ENCODE measurements at places on chromosomes 7 and 10. TPM values are rescaled to one million over a fixed set of nuclear protein-coding genes. Genes with fewer than 3 reads are reported as not detected.
A peak's percentile ranks its signal among the peaks of the same experiment; 100 is the strongest.

DNA sequence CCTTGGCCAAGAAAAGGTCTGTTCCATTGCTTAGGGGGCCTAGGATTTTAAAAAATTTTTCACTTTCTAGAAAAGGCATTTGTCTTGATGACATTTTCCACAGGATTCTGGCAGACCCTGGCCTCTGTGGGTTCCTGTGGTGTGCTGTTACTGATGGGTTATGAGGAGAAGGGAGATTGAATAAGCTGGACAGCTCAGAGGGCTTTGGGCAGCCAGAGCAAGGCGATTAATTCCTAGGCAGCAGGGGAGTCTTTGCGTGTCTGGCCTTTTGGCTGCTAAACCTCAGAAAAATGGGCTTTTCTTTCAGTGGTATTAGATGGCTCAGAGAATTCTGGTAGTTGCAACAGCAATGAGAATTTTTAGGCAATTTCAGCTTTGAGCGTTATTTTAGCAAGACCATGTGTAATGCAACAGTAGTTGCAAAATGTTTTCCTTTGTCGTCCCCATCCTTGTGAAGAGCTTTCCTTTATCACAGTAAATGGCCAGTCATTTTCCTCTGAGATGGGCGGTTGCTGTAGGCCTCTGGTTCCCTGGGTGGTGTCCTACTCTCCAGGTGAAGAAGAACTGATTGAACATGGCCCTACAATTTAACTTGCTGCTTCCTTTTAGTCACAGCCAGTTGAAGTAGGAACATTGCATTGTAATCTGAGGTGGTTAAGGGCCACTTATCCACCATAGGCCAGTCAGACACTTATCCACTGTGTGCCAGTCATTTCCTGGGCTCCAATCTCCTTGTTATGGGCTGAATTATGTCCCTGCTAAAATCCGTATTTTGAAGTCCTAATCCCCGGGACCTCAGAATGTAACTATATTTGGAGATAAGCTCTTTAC, 43.2 kb downstream of the SH2D4B start:
- H3K27me3 ChIP-seq = peaks cover 8% of the 10 kb centered on the region
- H3K4me1 ChIP-seq = no peaks in the 10 kb centered on the region
- no peak overlapping the region for H3K27ac ChIP-seq
- no peak overlapping the region for H3K4me3 ChIP-seq
- DNase-seq = no peak
- no peaks in the 10 kb centered on the region for H3K36me3 ChIP-seq

GRCh38 chr7:99094401-99094800, 49.5 kb downstream of the SMURF1 start:
- DNase-seq = no peak
- H3K4me1 ChIP-seq = peaks cover 35% of the 10 kb centered on the region
- H3K4me3 ChIP-seq = no peak overlapping the region
- H3K27ac ChIP-seq = no peak overlapping the region

DNA sequence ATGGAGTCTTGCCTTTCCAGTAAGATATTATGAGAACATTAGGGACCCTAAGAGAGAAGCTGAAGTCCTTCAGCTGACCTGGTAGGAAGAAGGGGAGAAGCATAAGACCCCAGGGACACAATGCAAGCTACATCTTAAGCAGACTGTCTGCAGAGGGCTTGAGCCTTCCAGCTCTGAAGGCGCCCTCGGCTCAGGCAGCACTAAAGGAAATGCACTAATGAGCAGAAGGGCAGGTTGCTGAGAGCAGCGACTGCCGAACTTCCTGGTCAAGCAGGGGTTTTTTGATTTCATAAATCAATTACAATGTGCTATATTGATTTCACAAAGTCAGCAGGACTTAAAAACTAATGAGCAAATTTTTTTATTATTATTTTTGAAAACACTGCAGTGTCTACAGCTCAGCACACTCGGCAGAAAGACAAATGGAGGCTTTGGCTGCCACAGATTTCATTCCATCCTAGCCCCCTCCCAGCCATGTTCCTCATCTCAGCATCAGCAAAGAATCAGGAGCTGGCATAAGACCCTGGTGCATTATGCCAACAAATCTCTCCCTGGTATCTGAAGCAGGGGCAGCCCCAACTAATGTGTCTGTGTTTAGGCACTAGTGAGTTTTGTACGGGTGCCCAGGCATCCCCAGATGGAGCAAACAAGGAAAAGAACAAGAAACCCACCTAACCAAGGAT, 57.1 kb downstream of the LRRTM3 start:
- DNase-seq = no peak
- no peak overlapping the region for H3K27ac ChIP-seq
- no peaks in the 10 kb centered on the region for H3K4me1 ChIP-seq
- no peaks in the 10 kb centered on the region for H3K36me3 ChIP-seq

- H3K4me3 ChIP-seq = no peak overlapping the region
- H3K27me3 ChIP-seq = peaks cover 10% of the 10 kb centered on the region
- no peaks in the 10 kb centered on the region for H3K36me3 ChIP-seq
- no peak overlapping the region for H3K27ac ChIP-seq
These were observed 99.1 kb downstream of the GLI3 start for GRCh38 chr7:42137941-42138340.

- DNase-seq = no peak
- no peak overlapping the region for H3K27ac ChIP-seq
- H3K4me3 ChIP-seq = no peak overlapping the region
- peaks cover 3% of the 10 kb centered on the region for H3K4me1 ChIP-seq
- H3K36me3 ChIP-seq = no peaks in the 10 kb centered on the region
These were observed 138.8 kb upstream of the TCERG1L start for GRCh38 chr10:131450216-131450765.

GRCh38 chr7:111827863-111828504, 265.7 kb upstream of the IMMP2L start:
- no peaks in the 10 kb centered on the region for H3K4me1 ChIP-seq
- no peak overlapping the region for H3K27ac ChIP-seq
- no peak for DNase-seq
- no peak overlapping the region for H3K4me3 ChIP-seq

- H3K27me3 ChIP-seq = peaks cover 21% of the 10 kb centered on the region
- peaks cover 10% of the 10 kb centered on the region for H3K4me1 ChIP-seq
- H3K4me3 ChIP-seq = peak overlapping the region; percentile 57
- H3K36me3 ChIP-seq = no peaks in the 10 kb centered on the region
- DNase-seq = peak; percentile 38
These were observed 11.1 kb downstream of the CALY start for GRCh38 chr10:133325440-133326222.

- H3K4me3 ChIP-seq = no peak overlapping the region
- H3K27ac ChIP-seq = no peak overlapping the region
- H3K4me1 ChIP-seq = peaks cover 4% of the 10 kb centered on the region
- no peaks in the 10 kb centered on the region for H3K27me3 ChIP-seq
- H3K36me3 ChIP-seq = peaks cover 28% of the 10 kb centered on the region
These were observed 23.1 kb downstream of the NRBF2 start for GRCh38 chr10:63156236-63156635.

GRCh38 chr7:87330316-87330715, 15.1 kb upstream of the CROT start:
- H3K36me3 ChIP-seq = peaks cover 45% of the 10 kb centered on the region
- H3K4me3 ChIP-seq = no peak overlapping the region
- H3K27me3 ChIP-seq = no peaks in the 10 kb centered on the region
- H3K4me1 ChIP-seq = no peaks in the 10 kb centered on the region
- no peak overlapping the region for H3K27ac ChIP-seq
- no peak for DNase-seq

GRCh38 chr10:6542999-6543430, 37.1 kb downstream of the PRKCQ start:
- H3K4me3 ChIP-seq = peak overlapping the region; percentile 75
- H3K27ac ChIP-seq = peak overlapping the region; percentile 96
- H3K4me1 ChIP-seq = peaks cover 76% of the 10 kb centered on the region
- peak; percentile 58 for DNase-seq
- peaks cover 9% of the 10 kb centered on the region for H3K36me3 ChIP-seq

- H3K4me3 ChIP-seq = no peak overlapping the region
- DNase-seq = peak; percentile 5
- no peak overlapping the region for H3K27ac ChIP-seq
- H3K36me3 ChIP-seq = no peaks in the 10 kb centered on the region
These were observed 37.9 kb downstream of the PNLIPRP3 start for GRCh38 chr10:116465546-116465945.

- peaks cover 77% of the 10 kb centered on the region for H3K36me3 ChIP-seq
- H3K27me3 ChIP-seq = no peaks in the 10 kb centered on the region
- no peak overlapping the region for H3K27ac ChIP-seq
- H3K4me3 ChIP-seq = no peak overlapping the region
- H3K4me1 ChIP-seq = peaks cover 29% of the 10 kb centered on the region
- no peak for DNase-seq
These were observed 48.4 kb downstream of the SFMBT2 start for GRCh38 chr10:7362471-7362870.

DNA sequence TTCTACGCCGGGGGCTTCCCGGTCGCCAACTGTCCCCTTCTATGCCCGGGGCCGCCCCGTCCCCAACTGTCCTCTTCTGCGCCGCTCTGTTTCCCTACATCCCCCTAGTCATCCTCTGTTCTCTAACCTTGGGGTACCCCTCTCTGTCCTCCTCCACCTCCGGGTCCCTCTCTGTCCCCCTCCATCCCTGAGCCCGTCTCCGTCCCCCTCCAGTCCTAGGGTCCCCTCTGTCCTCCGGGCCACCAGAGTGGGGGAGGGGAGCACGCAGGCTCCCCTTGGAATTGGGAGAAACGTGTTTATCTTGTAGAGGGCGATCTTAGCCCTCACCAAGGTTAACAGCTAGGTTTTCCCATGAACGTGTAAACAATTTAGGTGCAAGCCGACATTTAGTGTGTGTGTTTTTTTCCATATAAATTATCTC, 852 bp upstream of the KLF6 start:
- peaks cover 41% of the 10 kb centered on the region for H3K36me3 ChIP-seq
- peak overlapping the region; percentile 82 for H3K4me3 ChIP-seq
- peaks cover 26% of the 10 kb centered on the region for H3K4me1 ChIP-seq
- peak overlapping the region; percentile 96 for H3K27ac ChIP-seq
- H3K27me3 ChIP-seq = no peaks in the 10 kb centered on the region

- H3K4me1 ChIP-seq = no peaks in the 10 kb centered on the region
- H3K27me3 ChIP-seq = peaks cover 28% of the 10 kb centered on the region
- DNase-seq = no peak
- no peaks in the 10 kb centered on the region for H3K36me3 ChIP-seq
- H3K4me3 ChIP-seq = no peak overlapping the region
- H3K27ac ChIP-seq = no peak overlapping the region
These were observed 61.8 kb upstream of the MET start for GRCh38 chr7:116610210-116610609.

DNA sequence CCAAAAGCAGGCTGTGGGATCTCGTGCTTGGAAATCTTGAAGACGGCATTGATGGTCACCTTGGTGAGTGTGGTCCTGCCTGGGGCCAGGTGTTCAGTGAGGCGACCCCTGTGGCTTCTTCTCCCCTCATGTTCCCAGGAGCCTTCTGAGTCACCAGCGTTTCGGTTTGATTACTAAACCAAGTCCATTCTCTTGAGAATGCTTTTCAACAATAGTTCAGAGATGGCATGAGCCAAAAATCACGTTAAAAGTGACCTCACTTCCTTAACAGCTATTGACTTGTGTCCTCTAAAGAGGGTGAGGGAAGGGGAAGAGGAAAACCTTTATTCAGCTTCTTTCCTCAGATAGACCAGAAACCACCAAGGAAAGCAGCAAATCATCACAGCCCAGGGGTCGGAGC, 315.2 kb downstream of the GATA3 start:
- DNase-seq = no peak
- H3K4me1 ChIP-seq = peaks cover 25% of the 10 kb centered on the region

DNA sequence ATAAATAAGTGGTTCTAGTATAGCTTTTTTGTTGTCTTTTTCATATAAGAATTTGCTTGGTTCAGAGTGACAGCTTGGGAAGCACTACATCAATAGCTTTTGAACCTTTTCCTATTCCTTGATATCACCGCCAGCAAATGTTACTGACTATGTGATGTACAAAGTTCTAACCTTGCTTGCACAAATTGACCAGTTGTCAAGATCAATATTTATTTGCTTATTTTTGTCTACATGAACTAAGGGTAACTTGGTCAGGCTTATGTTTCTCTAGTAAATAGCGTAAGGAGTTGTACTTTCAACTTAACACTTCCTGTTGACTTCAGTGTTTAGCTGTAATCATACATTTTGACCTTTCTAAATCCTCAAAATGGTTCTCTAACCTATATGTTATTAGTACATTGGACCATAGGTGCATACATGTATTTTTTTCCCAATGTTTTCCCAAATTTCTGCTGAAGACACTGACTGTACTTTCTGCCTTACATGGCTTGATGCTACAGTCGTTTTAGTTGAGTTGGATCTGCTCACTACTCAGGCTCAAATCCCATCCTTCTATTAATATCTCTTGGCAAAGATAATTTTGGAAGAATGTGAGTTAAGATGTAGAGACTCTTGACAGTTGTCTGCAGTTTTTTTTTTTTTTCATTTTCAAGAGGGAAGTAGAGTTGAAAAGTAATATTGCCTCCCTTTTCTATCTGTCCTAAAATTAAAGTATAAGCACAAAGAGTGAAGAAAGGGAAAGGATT, 239.1 kb upstream of the KAT6B start:
- no peak for DNase-seq
- H3K27ac ChIP-seq = peak overlapping the region; percentile 95
- H3K36me3 ChIP-seq = peaks cover 3% of the 10 kb centered on the region

DNA sequence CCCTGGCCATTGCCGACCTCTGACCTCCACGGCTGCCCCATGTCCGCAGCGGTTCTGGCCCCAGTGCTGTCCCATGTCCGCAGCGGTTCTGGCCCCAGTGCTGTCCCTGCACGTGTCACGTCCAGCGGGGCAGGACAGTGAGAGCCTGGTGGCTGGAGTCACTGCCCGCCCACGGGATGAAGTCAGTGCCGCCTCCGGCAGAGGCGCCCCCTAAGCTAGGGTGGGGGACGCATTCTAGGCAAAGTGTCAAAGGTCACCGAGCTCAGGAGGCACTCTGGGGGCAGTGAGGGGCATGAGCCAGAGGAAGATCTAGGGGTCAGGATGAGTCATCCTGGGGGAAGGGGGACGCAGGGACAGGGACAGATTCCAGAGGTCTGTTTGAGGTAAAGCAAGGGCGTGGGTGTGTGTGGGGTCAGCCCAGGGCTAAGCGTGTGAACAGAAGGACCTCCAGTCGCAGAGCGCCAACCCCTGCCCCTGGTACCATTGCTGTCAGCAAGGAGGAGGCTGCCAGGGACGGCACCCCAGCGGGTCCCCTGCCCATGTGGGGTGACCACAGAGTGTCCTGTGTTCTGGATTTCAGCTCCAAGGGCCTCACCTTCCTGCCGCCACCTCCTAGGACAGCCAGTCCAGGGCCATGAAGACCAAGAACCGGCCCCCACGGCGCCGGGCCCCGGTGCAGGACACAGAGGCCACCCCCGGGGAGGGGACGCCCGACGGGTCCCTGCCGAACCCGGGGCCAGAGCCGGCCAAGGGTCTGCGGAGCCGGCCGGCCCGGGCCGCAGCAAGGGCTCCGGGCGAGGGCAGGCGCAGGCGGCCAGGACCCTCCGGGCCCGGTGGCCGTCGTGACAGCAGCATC, 665 bp downstream of the BHLHA15 start:
- DNase-seq = no peak
- H3K4me1 ChIP-seq = peaks cover 3% of the 10 kb centered on the region
- peak overlapping the region; percentile 51 for H3K4me3 ChIP-seq
- peaks cover 5% of the 10 kb centered on the region for H3K36me3 ChIP-seq
- no peak overlapping the region for H3K27ac ChIP-seq
- H3K27me3 ChIP-seq = no peaks in the 10 kb centered on the region

Gene DRGX
- total RNA-seq = not detected

Gene SLC39A12
- total RNA-seq = not detected

Gene LIPJ
- total RNA-seq = not detected

Gene UNCX
- not detected for total RNA-seq

Gene DYDC2
- 0.79 TPM for total RNA-seq

Gene CCL24
- not detected for total RNA-seq

Gene ZNF273
- 13.3 TPM for total RNA-seq

Gene MMP21
- total RNA-seq = not detected

Gene LRRC4
- 0.50 TPM for total RNA-seq

Gene CYTH3
- 0.75 TPM for total RNA-seq
